ENCODE measurements at places on chromosomes 1 and 21.

DNA sequence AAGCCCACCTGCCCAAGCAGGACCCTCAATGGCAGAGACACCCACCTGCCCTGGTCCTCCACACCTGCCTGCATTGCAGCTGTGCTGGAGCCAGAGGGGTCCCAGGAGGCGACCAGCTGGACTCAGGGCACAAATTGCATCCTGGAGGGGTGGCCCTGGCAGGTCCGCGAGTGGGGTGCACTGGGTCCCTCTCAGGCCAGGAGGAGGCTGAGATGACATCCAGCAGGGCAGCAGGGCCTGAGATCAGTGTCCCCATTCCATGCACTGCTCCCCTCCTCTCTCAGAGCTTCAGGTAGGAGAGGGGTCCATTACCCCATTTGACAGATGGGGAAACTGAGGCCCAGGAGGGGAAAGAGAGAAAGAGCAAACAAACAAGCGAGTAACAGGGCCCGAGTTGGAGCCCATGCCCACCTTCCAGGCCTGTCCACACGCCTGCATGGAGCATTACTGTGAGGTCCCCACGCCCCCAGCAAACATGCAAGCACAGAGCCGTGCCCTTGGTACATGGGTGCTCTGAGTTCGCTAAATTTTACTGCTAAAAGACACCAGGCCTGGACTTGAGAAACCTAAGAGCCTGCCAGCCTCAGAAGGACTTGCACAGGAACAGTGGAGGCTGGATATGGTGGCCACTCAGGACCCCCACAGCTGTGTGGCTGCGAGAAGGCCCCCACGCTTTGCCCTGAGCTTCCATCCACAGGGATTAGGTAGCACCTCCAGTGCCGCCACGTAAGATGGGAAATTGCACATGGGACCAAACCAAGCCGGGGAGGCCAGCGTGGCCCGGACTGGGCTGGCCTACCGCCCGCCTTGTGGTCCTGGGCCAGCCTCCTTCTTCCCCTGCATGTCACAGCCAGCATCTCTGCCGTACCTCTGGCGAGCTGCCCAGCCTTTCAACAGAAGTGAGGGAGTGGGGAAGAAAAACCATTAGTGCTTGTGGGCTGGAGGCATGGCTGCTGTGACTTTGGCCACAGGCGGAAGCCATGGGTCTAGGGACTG lies 7.4 kb downstream of the WNT3A start:
- peak; percentile 32 for DNase-seq

DNA sequence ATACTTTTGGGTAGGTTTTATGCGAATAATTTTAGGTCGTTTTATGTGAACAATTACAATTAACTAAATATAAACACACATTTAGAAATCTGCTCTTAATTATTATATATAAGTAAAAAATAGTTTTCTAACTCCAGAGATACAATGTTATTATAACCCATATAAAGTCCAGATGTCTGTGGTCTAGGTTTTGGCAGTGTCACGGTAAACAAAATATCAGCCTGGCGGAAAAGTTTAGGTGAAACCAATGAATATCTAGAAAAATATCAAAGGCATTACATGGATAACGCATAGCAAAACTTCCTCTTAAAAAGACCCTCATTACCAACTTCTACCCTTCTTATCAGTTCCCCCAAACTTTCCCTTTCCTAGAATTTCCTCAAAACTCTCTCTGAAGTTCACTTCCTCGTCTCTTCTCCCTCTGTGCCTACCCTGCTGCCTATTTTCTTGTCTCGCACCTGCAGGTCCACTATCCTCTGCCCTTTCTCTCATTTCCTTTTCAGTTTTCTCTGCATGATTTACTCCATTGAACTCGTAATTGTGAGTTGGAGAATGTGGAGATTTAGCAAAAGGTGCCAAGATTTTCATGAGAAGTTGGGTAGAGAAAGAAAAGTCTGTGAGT lies 21.8 kb downstream of the VTCN1 start:
- DNase-seq, result no peak

DNA sequence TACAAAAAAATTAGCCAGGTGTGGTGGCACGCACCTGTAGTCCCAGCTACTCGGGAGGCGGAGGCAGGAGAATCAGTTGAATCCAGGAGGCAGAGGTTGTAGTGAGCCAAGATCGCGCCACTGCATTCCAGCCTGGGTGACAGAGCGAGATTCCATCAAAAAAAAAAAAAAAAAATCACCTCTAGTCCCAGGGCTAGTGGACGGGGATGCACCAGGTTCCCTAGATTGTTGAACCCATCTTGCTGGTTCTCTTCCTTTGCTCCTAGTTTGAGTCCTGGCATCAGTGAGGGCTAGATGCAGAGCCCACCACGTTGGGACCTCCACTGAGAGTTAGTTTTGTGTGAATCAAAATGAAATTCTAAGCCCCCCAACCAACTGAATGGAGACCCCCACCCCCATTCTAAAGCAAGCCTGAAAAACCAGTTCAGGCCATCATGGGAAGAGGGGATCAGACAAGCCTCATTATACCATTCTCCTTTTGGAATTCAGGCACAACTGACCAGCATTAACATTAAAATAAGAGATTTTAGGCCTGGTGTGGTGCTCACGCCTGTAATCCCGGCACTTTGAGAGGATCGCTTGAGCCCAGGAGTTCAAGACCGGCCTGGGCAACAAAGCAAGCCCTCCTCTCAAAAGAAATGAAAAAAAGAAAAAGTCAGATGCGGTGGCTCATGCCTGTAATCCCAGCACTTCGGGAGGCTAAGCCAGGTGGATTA lies 17.9 kb upstream of the L1TD1 start:
- no peak for DNase-seq

GRCh38 chr1:6100861-6101783 lies 55.4 kb downstream of the KCNAB2 start:
- DNase-seq, result no peak

- DNase-seq, result no peak
These were observed 47.4 kb upstream of the FOXD3 start for GRCh38 chr1:63274979-63275378.

DNA sequence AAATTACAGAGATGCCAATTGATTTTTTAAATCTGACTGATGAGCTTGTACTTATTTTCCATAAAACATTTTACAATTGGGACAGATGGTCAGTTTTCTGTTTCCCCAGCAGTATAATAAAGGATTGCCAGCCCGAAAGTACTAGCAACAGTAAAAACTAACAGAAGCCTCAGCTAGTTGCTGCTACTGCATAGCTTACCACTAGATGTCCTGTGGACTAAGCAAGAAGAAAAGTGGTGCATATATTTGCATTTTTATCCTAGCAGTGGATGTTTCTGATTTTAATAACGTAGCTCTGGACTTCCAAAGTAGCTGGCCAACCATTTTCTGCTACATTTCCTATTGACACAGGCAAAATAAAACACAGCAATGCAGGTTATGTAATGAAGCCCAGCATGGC lies 241.5 kb downstream of the BARHL2 start:
- no peak for DNase-seq

DNA sequence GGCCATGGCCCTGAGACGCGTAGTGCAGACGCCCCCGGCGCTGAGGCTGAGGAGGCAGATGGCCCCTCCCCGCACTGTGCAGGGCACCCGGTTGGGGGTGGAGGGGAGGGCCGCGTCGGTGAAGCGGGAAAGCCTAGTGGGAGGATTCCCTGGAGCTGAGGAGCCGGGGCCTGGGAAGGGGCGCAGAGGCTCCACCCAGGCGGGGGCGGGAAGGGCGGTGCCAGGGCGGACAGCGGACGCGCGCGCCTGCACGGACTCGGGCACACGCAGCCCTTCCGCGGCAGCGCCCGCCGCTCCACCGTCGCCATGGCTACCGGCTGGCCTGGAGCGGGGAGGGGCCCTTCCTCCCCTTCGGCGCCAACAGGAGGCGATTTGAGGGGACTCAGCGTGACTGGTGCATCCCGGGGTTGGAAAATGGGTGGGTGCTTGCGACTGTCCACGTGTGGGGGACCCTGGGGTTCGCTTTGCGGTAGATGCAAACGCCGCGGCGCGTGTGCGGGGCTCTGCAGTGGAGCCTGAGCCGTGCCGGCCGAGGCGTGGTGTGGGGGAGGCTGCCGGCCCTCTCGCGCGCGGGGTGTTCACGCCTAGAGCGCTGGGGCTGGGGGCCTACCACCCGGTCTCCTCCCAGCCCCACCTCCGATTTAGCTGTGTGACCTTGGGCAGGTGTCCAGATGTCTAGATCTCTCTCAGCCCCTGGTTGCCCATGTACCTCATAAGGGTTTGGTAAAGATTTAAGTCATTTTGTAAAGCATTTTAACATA lies 35.1 kb downstream of the PTPRF start:
- DNase-seq, result no peak

DNA sequence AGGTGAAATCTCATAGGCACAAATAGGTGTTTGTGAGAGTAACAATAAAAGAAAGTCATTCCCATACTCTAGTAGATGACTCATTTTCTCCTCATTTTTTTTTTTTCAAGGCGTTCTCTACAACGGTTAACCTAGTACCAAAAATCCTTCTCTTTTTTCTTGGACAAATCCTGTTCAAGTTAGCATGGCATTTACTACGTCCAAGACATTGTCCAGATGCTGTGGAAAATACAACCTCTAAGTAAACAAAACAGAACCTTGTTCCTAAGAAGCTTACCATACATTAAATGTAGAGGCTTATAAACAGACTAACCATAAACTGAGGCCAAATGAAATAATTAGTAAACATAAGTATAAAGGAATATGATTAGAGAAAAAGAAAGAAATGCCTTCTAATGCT lies 76.2 kb upstream of the RGS4 start:
- no peak for DNase-seq

GRCh38 chr1:209835782-209836298 lies 8.1 kb downstream of the UTP25 start:
- no peak for DNase-seq

- DNase-seq, result peak; percentile 22
These were observed at the start of gene CYP2J2 for GRCh38 chr1:59926381-59927123. Gene CYP2J2, minus strand, starts transcription at chr1:59926773. Its CDS starts 27 bp downstream, at chr1:59926746.

DNA sequence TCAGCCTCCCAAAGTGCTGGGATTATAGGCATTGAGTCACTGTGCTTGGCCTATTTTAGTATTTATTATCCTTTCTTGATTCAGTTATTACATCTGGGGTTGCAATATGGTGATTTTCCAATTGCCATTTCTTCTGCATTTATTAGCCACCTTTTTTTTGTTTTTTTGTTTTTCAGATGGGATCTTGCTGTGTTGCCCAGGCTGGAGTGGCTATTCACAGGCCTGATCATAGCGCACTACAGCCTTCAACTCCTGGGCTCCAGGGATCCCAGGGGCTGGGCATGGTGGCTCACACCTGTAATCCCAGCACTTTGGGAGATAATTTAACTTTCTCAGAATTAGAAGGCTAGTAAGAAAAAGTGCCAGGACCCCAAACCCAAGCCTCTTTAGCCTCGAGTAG lies 82.1 kb upstream of the PGD start:
- DNase-seq, result no peak

GRCh38 chr1:194033646-194034045 lies 847.2 kb upstream of the B3GALT2 start:
- DNase-seq, result no peak

Data from NCI-H1092 treated with DMSO at 0.1 percent for 48 hours (cell line).